T-helper 2 cell treated with Interferon-gamma antibody and Interleukin-4, amounts not matched to agents 5 μg/mL and 100 μg/mL, for 36 hours (primary cell): ENCODE measurements at places on chromosomes 2 and 18.

- H3K36me3 ChIP-seq: peaks cover 2% of the 10 kb centered on the region
- H3K27me3 ChIP-seq: peaks cover 13% of the 10 kb centered on the region
- H3K27ac ChIP-seq: no peak overlapping the region
- H3K4me3 ChIP-seq: no peak overlapping the region
Measured at GRCh38 chr18:4450065-4450658, 4.9 kb downstream of the DLGAP1 start.

GRCh38 chr2:47456851-47457250 lies 53.9 kb downstream of the MSH2 start:
- H3K27me3 ChIP-seq: no peaks in the 10 kb centered on the region
- peaks cover 38% of the 10 kb centered on the region for H3K36me3 ChIP-seq
- H3K4me1 ChIP-seq: peaks cover 17% of the 10 kb centered on the region
- DNase-seq: no peak
- no peak overlapping the region for H3K27ac ChIP-seq

DNA sequence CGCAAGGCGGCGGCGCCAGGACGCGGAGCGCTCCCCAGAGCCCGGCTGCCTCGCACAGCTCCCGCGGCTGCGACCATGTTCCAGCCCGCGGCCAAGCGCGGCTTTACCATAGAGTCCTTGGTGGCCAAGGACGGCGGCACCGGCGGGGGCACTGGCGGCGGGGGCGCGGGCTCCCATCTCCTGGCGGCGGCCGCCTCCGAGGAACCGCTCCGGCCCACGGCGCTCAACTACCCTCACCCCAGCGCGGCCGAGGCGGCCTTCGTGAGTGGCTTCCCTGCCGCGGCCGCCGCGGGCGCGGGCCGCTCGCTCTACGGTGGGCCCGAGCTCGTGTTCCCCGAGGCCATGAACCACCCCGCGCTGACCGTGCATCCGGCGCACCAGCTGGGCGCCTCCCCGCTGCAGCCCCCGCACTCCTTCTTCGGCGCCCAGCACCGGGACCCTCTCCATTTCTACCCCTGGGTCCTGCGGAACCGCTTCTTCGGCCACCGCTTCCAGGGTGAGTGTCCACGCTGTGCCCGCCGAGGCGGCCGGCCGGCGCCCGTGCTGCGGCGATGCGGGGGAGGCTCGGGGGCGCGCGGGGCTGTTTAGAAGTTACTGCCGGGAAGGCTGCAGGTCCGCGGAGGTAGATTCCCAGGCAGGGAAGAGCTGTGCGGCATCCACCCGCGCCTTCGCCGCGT lies 696 bp downstream of the EMX1 start:
- peaks cover 80% of the 10 kb centered on the region for H3K27me3 ChIP-seq
- no peak overlapping the region for H3K4me3 ChIP-seq
- peaks cover 8% of the 10 kb centered on the region for H3K4me1 ChIP-seq
- H3K27ac ChIP-seq: no peak overlapping the region
- H3K36me3 ChIP-seq: no peaks in the 10 kb centered on the region
- DNase-seq: no peak

GRCh38 chr2:223383315-223383714 lies 218.8 kb downstream of the SCG2 start:
- no peak for DNase-seq
- no peaks in the 10 kb centered on the region for H3K36me3 ChIP-seq
- no peaks in the 10 kb centered on the region for H3K27me3 ChIP-seq
- no peaks in the 10 kb centered on the region for H3K4me1 ChIP-seq
- no peak overlapping the region for H3K4me3 ChIP-seq

DNA sequence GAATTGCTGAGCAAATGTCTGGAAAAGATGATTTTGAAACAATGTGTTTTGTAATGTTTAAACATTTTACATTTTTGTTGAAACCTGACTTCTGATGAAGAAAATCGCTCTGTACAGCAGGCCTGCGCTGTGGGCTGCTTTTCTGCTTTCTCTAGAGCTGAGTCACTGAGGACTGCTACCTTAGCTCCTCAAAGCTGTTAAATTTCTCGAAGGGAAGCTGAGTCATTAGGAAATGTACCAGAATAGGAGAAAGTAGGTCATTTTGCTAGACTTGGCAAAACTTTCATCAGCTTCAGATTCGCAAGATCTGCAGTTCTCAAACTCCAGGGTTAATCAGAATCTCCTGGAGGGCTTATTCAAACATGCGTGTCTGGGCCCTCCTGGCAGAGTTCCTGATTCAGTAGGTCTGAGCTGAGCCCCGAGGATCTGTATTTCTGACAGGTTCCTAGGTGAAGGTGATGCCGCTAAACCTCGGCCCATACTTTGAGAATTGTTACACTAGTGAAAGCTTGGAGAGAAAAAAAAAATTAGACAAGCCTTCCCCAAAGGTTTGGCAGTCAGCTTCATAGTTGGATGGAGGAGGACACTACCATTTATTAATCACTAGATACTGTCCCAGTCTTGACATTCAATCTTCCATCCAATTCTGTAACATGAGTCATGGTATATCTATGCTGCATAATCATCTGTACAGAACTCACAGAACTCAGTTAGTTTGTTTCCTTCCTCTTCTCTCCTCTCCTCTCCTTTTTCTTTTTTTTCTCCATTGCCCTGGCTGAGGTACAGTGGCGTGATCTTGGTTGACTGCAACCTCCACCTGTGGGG lies 297.6 kb downstream of the PARD3B start:
- DNase-seq: peak; percentile 30
- peaks cover 30% of the 10 kb centered on the region for H3K4me1 ChIP-seq
- peaks cover 6% of the 10 kb centered on the region for H3K36me3 ChIP-seq
- H3K27ac ChIP-seq: no peak overlapping the region

GRCh38 chr2:177549171-177549570 lies 156.6 kb downstream of the AGPS start:
- H3K27me3 ChIP-seq: no peaks in the 10 kb centered on the region
- no peak for DNase-seq
- H3K4me3 ChIP-seq: no peak overlapping the region
- H3K36me3 ChIP-seq: peaks cover 9% of the 10 kb centered on the region
- H3K4me1 ChIP-seq: peaks cover 33% of the 10 kb centered on the region

GRCh38 chr2:168433527-168433926 lies 22.5 kb upstream of the CERS6 start:
- no peak for DNase-seq
- peaks cover 3% of the 10 kb centered on the region for H3K36me3 ChIP-seq
- H3K27ac ChIP-seq: no peak overlapping the region
- peak overlapping the region; percentile 51 for H3K4me3 ChIP-seq
- H3K27me3 ChIP-seq: no peaks in the 10 kb centered on the region
- H3K4me1 ChIP-seq: peaks cover 40% of the 10 kb centered on the region

- H3K4me1 ChIP-seq: peaks cover 2% of the 10 kb centered on the region
- DNase-seq: no peak
- H3K27ac ChIP-seq: no peak overlapping the region
- no peaks in the 10 kb centered on the region for H3K36me3 ChIP-seq
Measured at GRCh38 chr18:48422947-48423378, 13.8 kb upstream of the ZBTB7C start.

GRCh38 chr2:42047488-42048298 lies at the start of gene PKDCC:
Gene PKDCC, plus strand, starts transcription at chr2:42048021. Its CDS starts 179 bp downstream, at chr2:42048200.
- H3K27me3 ChIP-seq: peaks cover 68% of the 10 kb centered on the region
- H3K36me3 ChIP-seq: no peaks in the 10 kb centered on the region
- DNase-seq: peak; percentile 27

DNA sequence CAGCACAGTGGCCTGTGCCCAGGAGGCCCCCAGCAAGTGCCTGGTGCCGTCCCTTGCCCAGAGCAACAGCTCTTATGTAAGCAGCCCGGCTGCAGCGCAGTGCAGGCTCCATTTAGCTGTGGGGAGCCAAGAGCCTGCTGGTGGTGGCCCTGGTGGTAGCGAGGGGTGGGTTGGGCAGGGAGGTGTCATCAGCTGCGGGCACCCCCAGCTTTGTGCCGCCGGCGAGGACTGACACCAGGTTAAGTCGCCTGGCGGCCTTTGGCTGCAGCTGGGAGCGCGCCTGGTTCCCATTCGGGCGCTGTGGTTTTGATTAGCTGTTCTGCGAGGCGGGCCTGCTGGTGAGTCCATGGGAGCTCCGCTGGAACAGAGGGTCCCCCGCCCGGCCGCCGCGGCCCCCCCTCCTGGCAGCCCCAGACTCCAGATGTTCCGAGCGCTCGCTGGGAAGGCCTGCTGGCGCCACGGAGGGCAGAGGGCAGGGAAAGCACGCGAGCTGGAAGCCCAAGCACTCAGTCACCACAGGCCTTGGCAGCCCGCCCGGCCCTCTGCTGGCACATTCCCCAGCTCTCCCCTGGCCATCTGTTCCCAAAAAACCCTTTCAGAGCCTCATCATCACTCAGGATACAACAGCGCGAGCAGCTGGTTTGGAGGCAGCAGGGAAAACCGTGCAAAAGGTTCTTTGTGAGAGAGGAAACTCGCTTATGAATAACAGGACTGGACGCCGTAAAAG lies 18.4 kb downstream of the ATOH8 start:
- H3K27ac ChIP-seq: no peak overlapping the region
- no peak for DNase-seq
- H3K4me1 ChIP-seq: no peaks in the 10 kb centered on the region
- H3K27me3 ChIP-seq: peaks cover 32% of the 10 kb centered on the region
- H3K36me3 ChIP-seq: no peaks in the 10 kb centered on the region

- no peak overlapping the region for H3K4me3 ChIP-seq
- no peak for DNase-seq
- no peaks in the 10 kb centered on the region for H3K27me3 ChIP-seq
- peaks cover 12% of the 10 kb centered on the region for H3K4me1 ChIP-seq
Measured at GRCh38 chr2:144083211-144083610, 436.7 kb downstream of the ZEB2 start.

DNA sequence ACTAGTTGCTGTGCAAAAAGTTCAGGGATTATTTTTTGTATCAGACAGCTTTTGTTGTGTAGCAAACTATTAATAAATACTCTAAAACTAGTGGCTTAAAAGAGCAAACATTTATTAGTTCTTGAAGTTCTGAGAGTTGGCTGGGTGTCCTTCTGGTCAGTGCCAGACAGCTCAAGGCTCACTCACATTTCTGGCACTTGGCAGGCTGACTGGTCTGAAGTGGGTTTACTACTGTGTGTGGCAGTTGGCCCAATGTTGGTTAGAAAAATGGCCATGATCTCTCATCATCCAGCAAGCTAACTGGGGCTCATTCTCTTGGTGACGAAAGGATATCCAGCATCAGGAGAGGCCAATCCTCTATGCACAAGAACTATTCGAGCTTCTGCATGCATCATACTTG lies 71.4 kb upstream of the ZNF385B start:
- H3K4me1 ChIP-seq: no peaks in the 10 kb centered on the region
- no peak for DNase-seq
- H3K27me3 ChIP-seq: no peaks in the 10 kb centered on the region

- peaks cover 4% of the 10 kb centered on the region for H3K4me1 ChIP-seq
- no peak overlapping the region for H3K4me3 ChIP-seq
- no peak for DNase-seq
- H3K27ac ChIP-seq: no peak overlapping the region
- peaks cover 29% of the 10 kb centered on the region for H3K27me3 ChIP-seq
- H3K36me3 ChIP-seq: no peaks in the 10 kb centered on the region
Measured at GRCh38 chr18:47204908-47205522, 28.9 kb upstream of the IER3IP1 start.

DNA sequence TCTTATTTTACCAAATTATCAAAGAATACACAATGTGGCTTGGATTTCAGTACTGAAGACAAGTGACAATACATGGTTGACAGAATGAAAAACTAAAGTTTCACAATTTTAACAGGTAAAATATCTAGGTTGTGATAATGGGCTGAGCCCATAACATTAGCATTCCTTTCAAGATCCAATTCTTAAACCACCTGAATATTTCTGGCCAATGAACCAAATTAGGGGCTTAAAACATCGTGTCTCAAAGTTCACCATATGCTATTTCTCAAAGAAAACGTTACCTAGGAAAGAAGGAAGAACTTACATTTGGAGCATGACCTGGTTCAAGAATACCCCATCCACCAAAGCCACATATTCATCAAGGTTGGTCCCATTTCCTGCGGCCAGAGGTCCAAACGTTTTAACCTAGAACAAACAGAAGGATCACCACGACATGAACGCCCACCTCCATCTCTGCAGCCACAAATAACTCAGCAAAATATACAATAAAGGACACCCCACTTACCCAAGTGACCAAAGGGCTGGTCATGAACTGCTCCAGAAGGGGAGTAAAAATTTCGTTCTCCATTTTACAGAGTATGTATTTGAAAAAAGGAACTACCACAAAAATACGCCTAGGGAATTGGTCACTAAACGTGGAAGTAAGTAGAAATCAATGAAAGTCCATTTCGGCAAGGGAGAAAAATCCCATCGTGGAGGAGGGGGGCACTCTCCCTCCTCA lies 984 bp downstream of the CCDC88A start:
- H3K36me3 ChIP-seq: no peaks in the 10 kb centered on the region
- H3K27me3 ChIP-seq: peaks cover 19% of the 10 kb centered on the region
- no peak for DNase-seq
- peak overlapping the region; percentile 85 for H3K4me3 ChIP-seq
- H3K27ac ChIP-seq: peak overlapping the region; percentile 76
- peaks cover 27% of the 10 kb centered on the region for H3K4me1 ChIP-seq

DNA sequence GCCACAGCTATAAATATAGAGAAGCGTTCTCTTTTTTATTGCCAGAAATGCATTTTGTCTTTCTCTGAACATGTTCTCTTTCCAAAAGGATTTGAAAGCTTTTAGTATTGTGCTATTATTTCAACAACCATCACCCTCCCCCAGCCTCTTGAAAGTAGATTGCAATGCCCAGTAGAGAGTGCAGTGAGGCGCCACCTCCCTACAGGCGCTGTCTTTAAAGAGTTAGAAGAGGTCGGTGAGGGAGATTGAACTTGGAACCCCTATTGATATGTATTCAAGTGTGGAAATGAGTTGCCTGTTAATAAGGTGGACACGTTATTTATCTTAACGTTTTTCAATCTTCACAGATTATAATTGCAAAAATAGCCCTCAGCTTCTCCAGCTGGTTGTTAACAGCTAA lies 360.3 kb downstream of the LRP1B start:
- H3K4me1 ChIP-seq: no peaks in the 10 kb centered on the region
- no peak overlapping the region for H3K4me3 ChIP-seq
- H3K27me3 ChIP-seq: no peaks in the 10 kb centered on the region
- DNase-seq: no peak
- no peaks in the 10 kb centered on the region for H3K36me3 ChIP-seq

GRCh38 chr2:239864247-239865058 lies 160.7 kb downstream of the NDUFA10 start:
- peaks cover 11% of the 10 kb centered on the region for H3K27me3 ChIP-seq
- H3K36me3 ChIP-seq: no peaks in the 10 kb centered on the region
- H3K27ac ChIP-seq: no peak overlapping the region
- peaks cover 8% of the 10 kb centered on the region for H3K4me1 ChIP-seq

DNA sequence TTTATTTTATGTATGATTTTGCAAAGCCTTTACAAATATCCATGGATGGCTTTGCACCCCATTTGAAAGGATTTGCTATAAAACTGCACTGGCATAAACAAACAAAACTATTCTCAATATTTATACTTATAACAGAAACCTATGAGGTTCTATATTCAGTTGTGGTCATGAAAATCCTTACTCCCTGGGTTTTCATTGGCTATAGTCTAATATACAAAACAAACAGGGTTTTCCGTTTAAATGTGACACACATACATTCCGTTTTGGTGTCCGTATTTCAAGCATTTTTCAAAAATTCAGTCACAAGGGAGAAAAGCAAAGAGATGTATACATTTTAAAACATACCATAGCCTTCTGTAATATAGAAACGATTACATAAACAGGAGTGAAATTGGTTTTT lies 100.0 kb downstream of the TCF4 start:
- peaks cover 15% of the 10 kb centered on the region for H3K4me1 ChIP-seq
- H3K27ac ChIP-seq: no peak overlapping the region
- H3K4me3 ChIP-seq: no peak overlapping the region
- no peaks in the 10 kb centered on the region for H3K36me3 ChIP-seq
- H3K27me3 ChIP-seq: peaks cover 14% of the 10 kb centered on the region

- no peaks in the 10 kb centered on the region for H3K4me1 ChIP-seq
- H3K36me3 ChIP-seq: no peaks in the 10 kb centered on the region
- H3K27me3 ChIP-seq: no peaks in the 10 kb centered on the region
- no peak overlapping the region for H3K27ac ChIP-seq
Measured at GRCh38 chr2:96108151-96108540, 8.2 kb downstream of the ADRA2B start.
